ENCODE measurements at places on chromosomes 2 and 18.

DNA sequence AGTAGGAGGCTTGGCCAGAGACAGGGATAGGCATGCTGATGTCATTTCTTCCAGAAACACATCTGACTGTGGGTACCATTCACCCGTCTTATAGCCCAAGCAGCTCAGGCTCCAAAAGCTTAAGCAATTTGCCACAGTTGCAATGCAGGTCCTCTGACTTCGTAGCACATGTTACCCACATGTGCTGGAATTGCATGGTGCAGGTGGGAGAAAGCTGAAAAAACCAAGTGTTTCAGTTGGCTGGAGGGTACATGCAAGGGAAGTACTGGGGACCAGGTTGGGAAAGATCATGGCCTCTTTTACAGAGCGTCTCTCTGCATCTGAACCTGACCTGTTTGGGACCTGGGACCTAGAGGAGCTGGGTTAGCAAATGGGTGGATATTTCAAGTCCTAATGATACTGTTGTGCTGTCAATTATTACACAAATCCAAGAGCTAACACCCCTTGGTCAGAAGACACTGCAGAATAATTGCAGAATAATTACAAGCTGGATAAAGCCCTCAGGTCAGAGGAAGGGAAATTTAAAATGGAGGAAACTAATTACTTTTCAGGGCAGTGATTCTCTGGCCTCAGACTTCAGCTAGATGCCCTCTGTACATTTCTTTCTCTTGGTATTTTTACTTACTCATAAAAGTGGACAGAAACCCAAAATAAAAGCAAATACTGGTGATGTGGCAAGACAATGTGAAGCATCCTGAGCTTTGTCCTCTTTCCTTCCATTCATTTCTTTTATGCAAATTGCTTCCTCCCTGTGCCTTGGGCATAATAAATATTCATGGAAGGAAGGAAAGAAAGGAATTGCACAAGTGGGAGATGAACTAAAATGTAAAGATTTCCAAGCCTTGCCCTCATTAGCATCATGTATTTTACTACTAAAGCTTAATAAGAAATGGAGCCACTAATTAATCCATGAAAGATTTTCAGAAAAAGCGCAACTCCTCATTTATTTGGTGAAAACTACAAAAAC lies 45.6 kb upstream of the TTC39C start:
- no peak for DNase-seq

- no peak for DNase-seq
Observed at GRCh38 chr18:35444636-35445035, 53.1 kb downstream of the INO80C start.

DNA sequence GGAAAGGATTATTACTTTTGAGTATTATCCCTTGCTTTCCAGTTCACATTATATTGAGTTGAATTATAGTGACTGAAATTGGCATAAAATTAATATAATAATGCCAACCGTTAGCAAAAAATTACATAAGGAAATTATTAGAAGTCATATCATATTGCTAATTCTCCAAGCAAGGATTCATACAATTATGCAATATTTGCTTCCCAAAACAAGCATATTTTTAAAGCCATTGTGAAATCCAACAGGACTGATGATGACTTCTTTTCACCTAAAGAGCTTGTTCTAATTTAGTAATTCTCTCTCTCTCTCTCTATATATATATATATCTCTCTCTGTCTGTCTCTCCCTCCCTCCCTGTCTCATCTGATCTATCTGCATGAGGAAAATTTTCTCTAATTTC lies 283.5 kb downstream of the DSEL start:
- no peak for DNase-seq

DNA sequence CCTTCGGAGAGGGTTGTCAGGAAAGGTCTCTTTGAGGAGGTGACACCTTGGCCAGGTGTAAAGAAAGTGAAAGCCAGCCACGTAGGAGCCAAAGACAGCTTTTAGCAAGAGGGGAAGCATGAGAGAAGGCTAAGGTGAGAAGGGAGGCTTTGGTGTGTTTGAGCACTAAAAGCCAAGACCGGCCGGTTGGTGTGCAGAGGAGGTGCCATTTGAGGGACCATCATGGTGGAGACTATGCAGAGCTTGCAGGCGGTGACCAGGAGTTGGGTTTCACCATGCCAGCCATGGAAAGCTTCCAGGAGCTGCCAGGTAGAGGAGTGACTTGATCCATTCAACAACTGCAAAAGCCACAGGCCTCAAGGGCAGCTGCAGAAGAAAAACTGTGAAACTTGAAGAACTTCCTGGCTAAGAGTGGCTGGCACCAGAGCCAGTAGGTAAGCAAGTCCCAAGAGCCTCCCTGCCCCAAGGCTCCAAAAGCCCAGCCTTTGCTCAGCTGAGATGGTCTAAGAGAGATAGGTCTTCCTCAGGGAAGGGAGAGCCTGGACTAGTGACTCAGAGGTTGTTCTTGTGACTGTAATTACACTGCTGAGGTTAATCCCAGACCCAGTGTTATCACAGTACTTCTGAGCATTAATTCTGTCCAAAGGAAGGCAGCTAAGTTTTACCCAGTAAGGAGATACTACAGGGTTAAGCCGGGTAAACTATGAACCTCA lies 319.0 kb downstream of the BCL11A start:
- DNase-seq: no peak

DNA sequence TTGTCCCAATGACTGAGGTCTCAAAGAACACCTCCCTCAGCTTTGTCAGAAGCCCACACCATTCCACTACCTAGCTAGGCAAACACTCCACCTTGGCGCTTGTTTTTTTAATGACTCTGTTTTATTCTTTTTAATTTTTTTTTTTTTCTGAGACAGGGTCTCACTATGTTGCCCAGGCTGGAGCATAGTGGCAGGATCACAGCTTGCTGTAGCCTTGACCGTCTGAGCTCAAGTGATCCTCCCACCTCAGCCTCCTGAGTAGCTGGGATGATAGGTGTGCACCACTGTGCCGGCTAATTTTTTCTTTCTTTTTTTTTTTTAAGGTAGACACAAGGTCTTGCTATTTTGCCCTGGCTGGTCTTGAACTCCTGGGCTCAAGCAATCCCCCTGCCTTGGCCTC lies 101.9 kb downstream of the SLC25A12 start:
- DNase-seq: no peak

DNA sequence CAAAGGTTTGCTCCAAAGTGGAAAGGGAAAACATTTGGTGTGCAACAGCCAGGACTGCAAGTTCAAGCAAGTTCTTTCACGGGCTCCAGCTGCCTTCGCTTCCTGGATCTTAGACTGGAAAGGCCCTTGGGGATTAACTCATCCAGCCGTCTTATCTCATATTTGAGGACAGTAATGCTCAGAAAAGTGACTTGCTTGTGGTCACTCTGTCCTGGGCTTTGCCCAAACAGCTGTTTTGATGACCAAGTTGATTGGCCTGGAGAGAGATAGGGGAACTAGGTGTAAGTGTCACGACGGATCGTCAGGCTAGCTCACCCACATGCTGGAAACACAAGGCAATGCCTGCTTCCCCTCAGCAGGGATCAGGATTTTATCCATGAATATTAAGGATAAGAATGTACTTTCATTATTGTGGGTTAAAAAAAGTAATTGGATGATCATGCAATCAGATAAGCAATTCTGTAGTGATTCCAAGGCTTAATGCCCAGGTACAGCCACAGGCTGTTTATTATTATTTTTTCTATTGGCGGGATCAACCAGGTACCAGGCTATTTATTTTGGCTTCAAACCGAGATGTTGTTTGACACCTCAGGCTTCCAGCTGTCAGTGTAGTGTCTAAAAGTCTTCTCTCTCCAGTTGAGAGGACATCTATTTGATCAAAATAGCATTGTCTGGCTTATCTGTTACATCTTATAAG lies 162.5 kb upstream of the EPAS1 start:
- no peak for DNase-seq

DNA sequence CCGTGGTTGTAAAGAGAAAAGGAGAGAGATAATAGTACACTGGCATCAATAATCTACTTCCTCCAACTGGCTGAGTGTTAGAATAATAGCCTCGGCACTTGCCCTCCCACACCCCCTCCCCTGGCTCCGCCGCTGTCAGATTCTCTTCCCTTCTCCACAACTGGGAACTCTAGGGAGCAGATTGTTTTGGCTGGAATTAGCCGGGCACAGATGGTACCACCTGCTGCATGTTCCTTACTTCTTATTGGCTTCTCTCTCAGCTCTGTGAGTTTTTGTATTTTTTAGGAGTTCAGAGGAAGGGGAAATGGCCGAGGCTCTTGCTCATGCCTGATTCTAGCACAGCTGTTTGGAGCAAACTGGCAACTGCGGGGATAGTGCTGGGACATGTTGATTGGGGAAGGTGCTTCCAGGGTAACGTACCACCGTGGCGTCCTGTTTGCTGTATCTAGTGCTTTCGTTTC lies 140.0 kb downstream of the ZEB2 start:
- DNase-seq: no peak

- DNase-seq: no peak
Observed at GRCh38 chr2:236769981-236770671, 200.5 kb downstream of the ACKR3 start.

DNA sequence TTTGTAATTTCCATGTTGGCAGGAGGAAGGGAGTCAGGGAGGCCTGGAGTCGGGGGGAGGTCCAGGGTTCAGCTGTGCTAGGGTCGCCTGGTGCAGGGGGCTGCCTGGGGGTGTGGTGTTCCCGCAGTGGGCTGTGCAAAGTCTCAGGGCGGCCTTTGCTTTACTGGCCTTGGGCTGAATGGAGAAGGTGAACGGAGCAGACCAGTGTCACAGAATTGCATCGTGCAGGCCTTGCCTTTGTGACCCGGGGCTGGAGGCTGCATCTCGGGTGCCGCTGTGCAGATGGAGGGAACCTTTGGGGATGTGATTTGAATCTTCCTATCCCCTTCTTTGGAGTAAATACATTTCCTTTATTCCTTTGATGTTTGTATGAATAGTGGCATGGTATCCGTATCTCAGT lies 8.8 kb downstream of the SNTG2 start:
- DNase-seq: no peak

GRCh38 chr2:145789636-145790035 lies 1269.7 kb upstream of the ZEB2 start:
- DNase-seq: no peak

- no peak for DNase-seq
Observed at GRCh38 chr2:78861546-78861945, 164.0 kb upstream of the REG3G start.

- DNase-seq: peak; percentile 46
Observed at GRCh38 chr18:23131693-23132319, 3.5 kb upstream of the CABLES1 start.

- no peak for DNase-seq
Observed at GRCh38 chr2:74327199-74327598, 16.0 kb downstream of the SLC4A5 start.

DNA sequence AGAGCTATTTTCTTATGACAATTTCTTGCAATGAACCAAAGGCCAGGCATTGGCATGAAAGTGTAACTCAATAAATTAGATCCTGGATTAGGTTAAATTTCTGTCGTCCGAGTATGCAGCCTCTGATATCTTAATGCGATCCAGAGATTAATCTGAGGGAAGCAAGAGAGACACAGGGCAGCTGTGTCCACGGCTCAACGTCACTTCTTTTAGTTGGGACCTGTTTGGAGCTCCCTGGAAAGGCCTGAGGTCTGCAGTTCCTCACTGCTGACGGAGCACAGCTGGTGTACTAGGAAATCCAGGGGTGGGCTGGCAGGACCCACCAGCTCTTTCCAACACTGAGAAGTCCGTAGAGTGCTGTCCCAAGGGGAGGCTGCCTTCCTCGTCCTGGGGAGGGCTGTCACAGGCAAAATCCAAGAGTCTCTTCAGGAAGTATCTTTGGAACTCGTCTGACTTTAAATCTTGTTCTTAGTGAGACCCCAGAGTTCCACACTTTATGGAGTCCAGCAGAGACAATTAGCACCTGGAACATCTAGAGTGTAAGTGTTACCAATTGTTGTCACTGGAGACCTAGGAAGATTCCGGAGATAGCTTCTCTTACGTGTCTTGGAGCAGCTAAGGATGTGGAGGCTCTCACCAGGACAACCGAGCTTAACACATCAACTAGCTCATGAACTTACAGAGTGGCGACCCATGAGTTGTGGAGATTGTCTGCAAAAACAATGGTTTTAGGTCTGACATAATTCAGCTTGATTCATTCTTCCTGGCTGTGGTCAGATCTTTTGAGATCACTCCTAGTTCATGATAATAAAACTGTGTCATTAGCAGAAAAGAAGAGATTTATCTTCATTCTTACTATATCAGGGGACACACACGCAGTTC lies 173.7 kb downstream of the ACKR3 start:
- DNase-seq: no peak

DNA sequence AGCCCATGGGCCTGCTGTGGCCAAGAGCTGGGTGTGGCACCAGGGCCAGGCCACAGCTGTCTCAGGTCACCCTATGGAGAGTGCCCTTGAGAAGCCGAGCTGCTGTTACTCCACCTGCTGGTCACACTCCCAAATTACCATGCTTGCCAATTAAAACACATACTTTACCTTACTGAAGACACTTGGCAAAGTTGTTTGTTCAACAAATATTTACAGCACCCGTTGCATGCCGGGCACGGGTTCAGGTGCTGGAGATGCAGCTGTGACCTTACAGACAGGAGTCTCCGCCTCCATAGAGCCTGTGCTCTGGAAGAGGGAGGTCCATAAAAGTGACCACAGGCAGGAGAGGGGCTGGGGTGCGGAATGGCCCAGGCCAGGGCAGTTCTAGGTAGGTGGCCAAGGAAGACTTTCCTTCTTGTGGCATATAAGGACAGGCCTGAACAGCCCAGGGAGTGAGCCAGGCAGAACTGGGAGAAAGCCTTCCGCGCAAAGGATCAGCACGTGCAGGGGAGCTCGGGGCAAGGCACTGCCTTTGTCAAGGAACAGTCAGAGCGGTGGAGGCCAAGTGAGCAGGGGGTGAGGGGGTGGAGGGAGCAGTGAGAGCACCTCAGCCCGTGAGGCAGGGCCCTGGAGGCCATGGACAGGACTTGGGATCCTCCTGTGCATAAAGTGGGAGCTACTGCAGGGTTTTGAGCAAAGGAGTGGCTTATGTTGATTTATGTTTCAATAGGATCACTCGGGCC lies 23.6 kb upstream of the RBM44 start:
- DNase-seq: no peak

DNA sequence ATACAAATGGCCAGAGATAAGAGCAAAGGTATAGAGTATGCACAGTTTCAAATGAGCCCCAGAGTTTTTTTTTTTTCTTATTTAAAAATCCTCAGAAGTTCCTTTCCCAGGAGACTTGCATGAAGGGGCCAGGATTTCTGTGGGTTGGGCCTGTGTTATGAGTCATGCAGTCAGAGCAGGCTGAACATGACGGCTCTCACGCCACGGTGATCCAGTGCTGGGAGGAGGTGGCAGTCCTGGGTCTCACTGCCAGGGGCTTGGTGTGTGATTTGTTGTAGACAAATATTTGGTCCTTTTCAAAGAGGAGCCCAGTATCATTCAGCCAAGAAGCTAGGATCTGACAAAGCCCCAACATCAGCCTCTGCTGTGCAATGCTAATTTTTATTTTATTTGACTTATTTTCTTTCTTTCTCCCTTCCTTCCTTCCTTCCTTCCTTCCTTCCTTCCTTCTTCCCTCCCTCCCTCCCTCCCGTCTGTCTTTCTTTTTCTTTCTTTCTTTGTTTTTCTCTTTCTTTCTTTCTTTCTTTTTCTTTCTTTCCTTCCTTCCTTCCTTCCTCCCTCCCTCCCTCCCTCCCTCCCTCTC lies 10.4 kb upstream of the KCNE4 start:
- DNase-seq: no peak

DNA sequence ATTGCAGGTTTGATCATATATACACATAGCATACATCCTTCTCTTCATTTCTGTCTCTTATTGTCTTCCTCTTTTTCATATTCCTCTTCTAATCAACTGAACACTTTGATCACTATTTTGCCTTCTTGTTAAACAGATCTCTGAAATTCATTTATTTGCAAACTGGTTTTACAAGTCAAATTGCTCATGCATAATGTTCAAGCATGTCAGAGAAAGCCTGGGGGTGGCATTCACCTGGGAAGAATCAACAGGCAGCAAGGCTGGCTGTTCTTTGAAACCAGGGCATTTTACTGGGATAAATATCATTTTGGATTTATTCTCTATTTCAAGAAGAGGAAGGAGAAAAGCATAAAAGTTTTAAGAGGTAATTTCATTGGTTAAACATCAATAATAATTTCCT lies 66.9 kb upstream of the LRATD1 start:
- no peak for DNase-seq

Data from cerebellar nuclear complex (tissue), 1 donor.